ENCODE measurements at places on chromosomes 13 and 19.

GRCh38 chr13:30355384-30355699 is 48.0 kb upstream of the KATNAL1 start:
- H3K4me3 ChIP-seq = no peak overlapping the region
- no peak overlapping the region for H3K27ac ChIP-seq
- no peaks in the 10 kb centered on the region for H3K27me3 ChIP-seq
- H3K4me1 ChIP-seq = no peaks in the 10 kb centered on the region
- H3K36me3 ChIP-seq = no peaks in the 10 kb centered on the region

GRCh38 chr13:91668866-91669495 is 270.6 kb downstream of the GPC5 start:
- no peaks in the 10 kb centered on the region for H3K36me3 ChIP-seq
- no peaks in the 10 kb centered on the region for H3K4me1 ChIP-seq

- no peak overlapping the region for H3K4me3 ChIP-seq
- DNase-seq = no peak
- no peaks in the 10 kb centered on the region for H3K36me3 ChIP-seq
- H3K27me3 ChIP-seq = no peaks in the 10 kb centered on the region
- H3K27ac ChIP-seq = peak overlapping the region; percentile 90
Measured at GRCh38 chr13:37657134-37657533, 58.6 kb upstream of the POSTN start.

DNA sequence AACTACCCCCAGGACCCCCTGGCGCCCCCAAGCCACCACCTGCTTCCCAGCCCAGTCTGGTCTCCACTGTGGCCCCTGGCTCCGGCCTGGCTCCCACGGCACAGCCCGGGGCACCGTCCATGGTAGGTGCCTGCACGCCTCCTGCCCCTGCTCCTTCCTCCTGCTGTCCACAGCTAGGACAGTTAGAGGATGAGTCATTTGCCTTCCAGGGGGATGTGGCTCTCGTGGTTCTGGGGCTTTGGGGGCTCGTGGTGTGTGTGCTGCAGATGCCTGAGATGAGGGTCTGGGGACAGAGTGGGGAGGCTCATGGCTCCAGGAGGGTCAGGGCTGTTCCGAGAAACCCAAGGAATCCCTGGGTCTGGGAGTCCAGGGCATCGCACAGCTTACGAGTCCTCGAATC is 12.7 kb downstream of the MED25 start:
- DNase-seq = no peak
- no peaks in the 10 kb centered on the region for H3K4me1 ChIP-seq
- no peak overlapping the region for H3K4me3 ChIP-seq

DNA sequence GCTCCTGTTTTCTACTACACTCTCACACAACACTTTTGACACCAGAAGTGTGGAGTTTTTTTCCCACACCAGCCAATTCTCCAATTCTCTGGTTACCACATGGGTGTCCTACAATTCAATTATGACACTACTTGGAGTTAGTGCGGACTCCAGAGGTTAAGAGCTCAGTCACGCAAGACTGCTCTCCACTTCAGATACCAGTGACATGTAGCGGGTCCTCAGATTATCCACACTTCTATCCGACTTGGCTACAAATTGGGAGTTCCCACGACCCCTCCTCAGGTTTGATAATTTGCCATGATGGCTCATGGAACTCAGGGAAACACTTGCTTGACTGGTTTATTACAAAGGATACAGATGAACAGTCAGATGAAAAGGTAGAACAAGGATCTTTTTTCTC is 32.9 kb downstream of the PAN3 start:
- no peak overlapping the region for H3K27ac ChIP-seq
- peaks cover 11% of the 10 kb centered on the region for H3K36me3 ChIP-seq
- peaks cover 6% of the 10 kb centered on the region for H3K4me1 ChIP-seq
- H3K4me3 ChIP-seq = no peak overlapping the region
- no peaks in the 10 kb centered on the region for H3K27me3 ChIP-seq
- no peak for DNase-seq

DNA sequence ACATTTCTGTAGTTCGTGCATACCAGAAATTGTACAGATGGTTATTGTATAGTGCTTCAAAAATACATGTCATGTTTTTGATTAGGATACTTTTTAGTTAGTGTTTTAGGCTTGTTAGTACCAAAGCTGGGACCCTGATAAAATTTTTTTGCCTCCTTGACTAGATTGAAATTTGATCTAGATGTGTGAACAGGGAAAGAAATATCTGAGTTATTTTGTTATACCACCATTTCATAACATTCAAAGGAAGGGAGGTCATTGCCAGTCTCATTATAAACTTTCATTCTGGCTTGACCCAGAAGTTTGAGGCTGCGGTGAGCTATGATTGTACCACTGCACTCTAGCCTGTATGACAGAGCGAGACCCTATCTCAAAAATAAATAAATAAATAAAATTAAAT is 9.0 kb downstream of the LMO7 start:
- no peak for DNase-seq
- H3K4me3 ChIP-seq = no peak overlapping the region
- no peaks in the 10 kb centered on the region for H3K36me3 ChIP-seq

DNA sequence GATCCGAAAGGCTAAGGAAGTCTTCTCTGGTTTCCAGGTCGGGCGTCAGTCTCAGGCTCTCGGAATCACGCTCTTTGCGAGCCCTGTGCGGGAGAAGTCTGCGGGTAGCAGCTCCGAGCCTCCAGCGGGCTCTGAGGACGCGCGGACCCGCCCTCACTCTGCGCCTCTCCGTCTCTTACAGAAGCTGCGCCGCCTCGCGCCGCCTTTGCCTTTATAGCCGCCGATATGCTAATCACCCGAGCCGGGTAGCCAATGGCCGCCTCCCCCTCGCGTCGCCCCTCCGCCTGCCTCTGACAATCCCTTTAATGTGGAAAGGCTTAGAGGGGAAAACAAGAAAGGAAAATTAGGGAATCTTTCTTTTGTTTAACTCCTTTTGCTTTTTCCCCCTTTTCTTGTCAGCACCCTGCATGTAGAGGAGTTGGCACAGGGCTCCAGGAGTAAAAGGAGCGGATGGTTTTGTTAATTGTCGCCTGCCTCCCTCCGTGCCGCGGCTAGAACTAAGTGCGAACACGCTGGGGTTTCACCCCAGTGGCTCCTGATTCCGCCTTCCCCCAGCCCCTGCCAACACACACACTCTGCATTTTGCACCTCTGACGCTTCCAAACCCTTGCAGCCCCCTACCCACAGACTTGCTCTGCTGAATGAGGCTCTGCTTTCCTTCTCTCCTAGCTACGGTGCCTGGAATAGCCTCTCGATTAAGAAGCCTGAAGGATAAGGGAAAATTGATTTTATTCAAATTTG is at the start of gene PCDH8:
PCDH8 (minus strand) TSS at position 186 of the 741 bp plus-strand sequence. CDS start 204 bp downstream, outside the sequence.
- DNase-seq = no peak
- H3K4me1 ChIP-seq = no peaks in the 10 kb centered on the region
- no peak within 1 kb of the TSS for H3K4me3 ChIP-seq
- H3K36me3 ChIP-seq = no peaks in the 10 kb centered on the region
- H3K27ac ChIP-seq = no peak within 1 kb of the TSS
- peaks cover 84% of the 10 kb centered on the region for H3K27me3 ChIP-seq

- H3K27me3 ChIP-seq = no peaks in the 10 kb centered on the region
- H3K36me3 ChIP-seq = no peaks in the 10 kb centered on the region
- H3K27ac ChIP-seq = peak overlapping the region; percentile 18
Measured at GRCh38 chr13:41053384-41053826, 7.9 kb upstream of the WBP4 start.

GRCh38 chr13:30792285-30793000 is 57.1 kb downstream of the ALOX5AP start:
- peak overlapping the region; percentile 63 for H3K27ac ChIP-seq
- H3K27me3 ChIP-seq = no peaks in the 10 kb centered on the region
- H3K4me3 ChIP-seq = no peak overlapping the region
- no peaks in the 10 kb centered on the region for H3K36me3 ChIP-seq
- DNase-seq = peak; percentile 93

DNA sequence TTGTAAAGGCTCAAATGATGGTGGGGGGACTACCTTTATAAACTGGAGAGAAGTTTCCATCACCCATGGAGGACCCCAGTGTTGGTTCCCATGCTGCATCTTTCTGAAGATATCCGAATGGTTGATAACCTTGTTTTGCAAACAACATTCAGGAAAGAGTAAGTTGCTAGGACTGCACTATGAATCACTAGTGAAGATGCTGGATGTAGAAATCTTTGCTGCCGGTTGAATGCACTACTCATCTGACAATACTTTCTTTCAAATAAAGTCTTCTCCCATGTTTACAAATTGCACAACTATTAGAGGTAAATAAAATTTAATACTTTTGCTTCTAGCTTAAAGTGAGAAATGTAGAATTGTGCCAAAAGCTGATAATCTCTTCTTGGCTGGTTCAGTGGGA is 198.4 kb upstream of the SLITRK6 start:
- no peaks in the 10 kb centered on the region for H3K27me3 ChIP-seq
- DNase-seq = no peak
- H3K36me3 ChIP-seq = no peaks in the 10 kb centered on the region
- no peak overlapping the region for H3K4me3 ChIP-seq

DNA sequence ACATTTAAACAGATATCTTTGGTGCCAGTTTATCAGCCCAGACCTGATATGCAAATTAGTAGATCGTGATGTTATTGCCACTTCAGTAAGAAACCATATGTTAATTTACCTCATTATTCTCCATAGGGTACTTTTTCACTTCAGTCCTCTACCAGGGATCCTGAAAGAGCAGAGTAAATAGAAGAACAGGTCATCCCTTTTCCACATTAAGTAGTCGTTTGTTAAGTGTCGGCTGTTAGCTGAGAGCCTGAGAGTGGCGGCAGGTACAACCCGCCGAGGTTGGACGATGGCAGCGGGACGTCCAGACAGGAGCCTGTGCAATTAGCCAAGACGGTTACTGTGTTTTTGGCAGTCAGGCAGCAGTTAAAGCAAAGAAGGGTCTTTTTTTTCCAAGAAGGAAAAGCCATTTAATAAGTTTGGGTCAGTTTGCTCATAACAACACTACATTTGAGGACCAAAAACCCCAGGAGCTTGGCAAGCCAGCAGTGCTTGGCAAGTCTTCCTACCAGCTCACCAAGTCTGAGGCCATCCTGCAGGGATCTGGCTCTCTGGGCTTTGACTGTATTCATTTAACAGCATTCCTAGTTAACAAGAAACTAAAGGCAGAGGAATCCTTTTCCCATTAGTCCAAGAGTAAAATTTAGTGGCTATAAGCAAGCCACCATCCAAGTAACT is 231.8 kb downstream of the SHISA2 start:
- H3K4me1 ChIP-seq = no peaks in the 10 kb centered on the region
- no peak for DNase-seq
- H3K4me3 ChIP-seq = no peak overlapping the region
- no peak overlapping the region for H3K27ac ChIP-seq

DNA sequence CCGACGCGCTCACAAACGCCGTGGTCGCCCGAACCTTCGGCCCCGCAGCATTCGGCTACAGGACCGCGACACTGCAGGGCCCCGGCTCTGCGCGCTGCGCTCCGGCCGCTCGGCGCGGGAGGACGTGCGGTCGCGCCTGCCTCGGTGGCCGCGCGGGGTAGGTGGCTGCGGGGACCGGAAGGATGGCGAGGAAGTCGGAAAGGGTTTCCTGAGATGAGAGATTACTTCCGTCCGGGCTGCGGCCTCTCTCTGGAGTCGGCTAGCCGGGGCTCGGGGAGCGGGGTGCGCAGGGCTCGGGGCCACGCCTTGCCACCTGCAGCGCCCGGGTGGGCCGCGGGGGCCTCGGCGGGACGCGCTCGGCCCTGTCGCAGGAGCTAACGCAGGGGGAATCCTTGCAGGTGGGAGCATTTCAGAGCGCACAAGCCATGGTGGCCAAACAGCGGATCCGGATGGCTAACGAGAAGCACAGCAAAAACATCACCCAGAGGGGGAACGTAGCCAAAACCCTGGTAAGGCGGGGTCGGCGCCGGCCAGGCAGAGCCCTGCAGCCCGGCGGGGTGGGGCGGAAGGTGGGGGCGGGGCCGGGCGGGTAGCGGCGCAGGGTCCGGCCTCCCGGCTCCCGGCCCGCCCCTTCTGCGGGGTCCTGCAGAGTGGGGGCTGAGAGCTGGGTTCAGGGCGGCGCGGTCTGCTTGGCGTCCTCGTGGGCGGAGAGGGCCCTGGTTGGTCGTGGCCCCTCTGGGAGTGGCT is at the start of gene SERP2:
SERP2 (plus strand) TSS at position 224 of the 747 bp plus-strand sequence; CDS start at position 426, 202 bp downstream.
- peak within 1 kb of the TSS; percentile 8 for H3K4me3 ChIP-seq
- H3K27me3 ChIP-seq = no peaks in the 10 kb centered on the region
- DNase-seq = no peak
- no peak within 1 kb of the TSS for H3K27ac ChIP-seq
- H3K36me3 ChIP-seq = no peaks in the 10 kb centered on the region

- no peaks in the 10 kb centered on the region for H3K36me3 ChIP-seq
- no peaks in the 10 kb centered on the region for H3K4me1 ChIP-seq
- no peak for DNase-seq
- H3K4me3 ChIP-seq = no peak overlapping the region
Measured at GRCh38 chr19:40539070-40539469, 37.6 kb upstream of the SHKBP1 start.
